Head of caudate nucleus (tissue), 42 donors: ENCODE measurements at places on chromosomes 16 and 17.

GRCh38 chr17:73189417-73190099, 3.3 kb upstream of the COG1 start:
- DNase-seq: peak; percentile 57

DNA sequence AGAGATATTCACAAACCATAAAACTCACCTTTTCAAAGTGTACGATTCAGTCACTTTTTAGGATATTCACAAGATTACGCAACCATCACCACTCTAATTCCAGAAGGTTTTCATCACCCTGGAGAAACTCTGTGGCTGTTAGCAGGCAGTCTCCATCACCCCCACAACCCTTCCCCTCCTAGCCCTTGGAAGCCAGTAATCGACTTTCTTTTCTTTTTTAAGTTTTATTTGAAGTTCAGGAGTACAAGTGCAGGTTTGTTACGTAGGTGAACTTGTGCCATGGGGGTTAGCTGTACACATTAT, 363.5 kb downstream of the CPPED1 start:
- DNase-seq: no peak

DNA sequence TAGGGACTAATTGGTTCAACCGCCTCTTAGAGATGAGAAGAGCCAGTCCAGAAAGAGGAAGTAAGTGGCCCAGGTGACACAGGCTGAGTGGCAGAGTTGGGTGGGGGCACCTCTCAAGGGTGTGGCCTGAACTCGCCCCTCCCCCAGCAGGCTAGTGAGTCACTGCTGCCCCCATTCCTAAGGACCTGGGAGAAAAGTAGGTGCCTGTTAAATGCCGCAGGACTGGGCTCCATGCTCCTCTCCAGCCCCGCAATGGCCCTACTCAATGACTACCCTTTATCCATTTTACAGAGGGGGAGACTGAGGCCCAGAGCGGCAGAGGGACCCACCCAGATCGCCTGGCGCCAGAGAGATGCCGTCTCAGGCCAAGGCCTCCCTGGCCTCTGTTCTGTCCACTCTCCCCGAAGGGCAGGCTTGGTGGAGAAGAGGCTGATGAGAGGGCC, 8.1 kb downstream of the TMEM235 start:
- DNase-seq: no peak

DNA sequence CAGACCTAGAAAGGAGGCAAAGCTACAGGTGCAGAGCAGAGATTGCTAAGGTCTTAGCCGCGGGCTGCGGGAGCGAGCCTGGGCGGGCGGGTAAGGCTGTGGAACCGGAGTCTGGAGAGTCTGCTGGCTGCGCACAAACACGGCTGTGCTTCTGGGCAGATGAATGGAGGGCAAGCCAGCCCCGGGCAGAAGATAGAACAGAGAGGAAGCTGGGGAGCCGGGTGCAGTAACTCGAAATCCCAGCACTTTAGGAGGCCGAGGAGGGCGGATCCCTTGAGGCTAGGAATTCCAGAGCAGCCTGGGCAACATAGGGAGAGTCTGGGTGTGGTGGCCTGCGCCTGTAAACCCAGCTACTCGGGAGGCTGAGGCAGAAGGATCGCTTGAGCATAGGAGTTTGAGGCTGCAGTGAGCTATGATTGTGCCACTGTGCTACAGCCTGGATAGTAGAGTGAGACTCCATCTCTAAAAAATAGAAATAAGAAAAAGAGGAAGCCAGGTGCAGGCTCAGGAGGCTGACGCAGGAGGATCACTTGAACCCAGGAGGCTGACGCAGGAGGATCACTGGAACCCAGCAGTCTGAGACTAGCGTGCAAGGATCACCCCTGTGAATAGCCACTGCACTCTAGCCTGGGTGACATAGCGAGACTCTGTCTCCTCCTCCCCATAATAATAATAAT, 56.3 kb downstream of the PITPNC1 start:
- no peak for DNase-seq

GRCh38 chr17:6346156-6346786, 88.7 kb downstream of the AIPL1 start:
- no peak for DNase-seq

- DNase-seq: no peak
Measured at GRCh38 chr17:81549031-81549557, 3.1 kb downstream of the FAAP100 start.

DNA sequence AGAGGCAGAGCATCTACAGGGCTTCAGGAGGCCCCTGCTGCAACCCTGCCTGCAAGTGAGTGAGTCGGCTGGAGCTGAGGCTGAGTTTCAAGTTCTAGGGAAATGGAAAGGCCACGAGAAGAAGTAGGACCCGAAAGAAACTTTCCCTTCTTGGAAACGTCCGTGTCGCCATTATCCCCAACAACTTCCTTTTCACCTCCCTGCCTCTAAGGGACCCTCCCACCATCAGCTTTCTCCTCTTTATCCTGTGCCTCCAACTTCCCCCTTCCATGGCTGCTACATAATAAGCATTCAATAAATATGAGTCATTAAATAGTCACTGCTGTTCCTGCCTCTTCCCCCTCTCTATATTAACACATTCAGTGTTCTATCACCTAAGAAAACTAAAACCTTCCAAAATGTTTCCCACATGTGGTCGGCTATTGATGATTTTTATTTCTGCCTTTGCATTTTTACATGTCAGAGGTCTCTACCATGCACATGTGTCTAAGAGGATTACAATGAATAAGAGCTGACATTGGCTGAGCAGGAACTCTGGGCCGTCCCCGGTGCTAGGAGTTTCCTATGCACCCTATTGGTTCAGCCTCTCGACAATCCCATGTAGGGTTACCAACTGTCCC, 115.9 kb upstream of the TNRC6C start:
- no peak for DNase-seq

DNA sequence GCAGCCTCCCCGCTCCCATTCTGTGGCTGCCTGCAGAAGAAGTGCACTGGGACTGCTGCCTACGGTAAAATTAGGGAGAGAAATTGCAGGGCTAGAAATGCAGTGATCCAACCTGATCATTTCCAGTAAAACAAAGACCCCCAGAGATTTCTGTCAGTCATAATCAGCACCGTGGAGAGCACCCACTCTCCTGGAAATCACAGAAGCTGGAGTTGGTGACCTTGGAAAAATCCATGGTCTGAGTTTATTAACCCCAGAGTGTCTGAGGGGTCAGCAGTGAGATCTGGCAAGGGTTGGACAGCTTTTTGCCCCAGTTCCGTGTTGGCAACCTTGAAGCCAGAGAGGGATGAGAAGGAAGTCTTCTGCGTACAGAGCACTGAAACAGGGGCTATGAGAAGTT, 7.8 kb downstream of the SYCE1L start:
- DNase-seq: no peak

DNA sequence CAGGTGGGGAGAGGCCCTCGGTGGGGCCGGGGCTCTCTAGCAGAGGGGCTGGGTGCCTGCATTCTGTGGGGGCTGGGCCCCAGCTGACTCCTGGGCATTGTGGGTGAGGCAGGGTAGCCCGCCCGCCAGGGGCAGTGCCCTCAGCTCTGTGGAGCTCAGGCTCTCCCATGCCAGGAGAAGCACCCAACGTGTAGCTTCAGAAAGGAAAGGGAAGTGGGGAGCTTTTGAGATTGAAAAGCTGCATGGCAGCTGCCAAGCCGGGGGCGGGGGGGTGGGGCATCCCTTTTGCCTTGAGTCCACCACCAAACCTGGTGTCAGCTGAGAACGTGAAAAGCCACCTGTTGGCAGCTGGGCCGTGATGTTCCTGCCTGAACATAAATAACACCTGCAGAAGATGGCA, 192.1 kb upstream of the CIBAR2 start:
- DNase-seq: no peak

DNA sequence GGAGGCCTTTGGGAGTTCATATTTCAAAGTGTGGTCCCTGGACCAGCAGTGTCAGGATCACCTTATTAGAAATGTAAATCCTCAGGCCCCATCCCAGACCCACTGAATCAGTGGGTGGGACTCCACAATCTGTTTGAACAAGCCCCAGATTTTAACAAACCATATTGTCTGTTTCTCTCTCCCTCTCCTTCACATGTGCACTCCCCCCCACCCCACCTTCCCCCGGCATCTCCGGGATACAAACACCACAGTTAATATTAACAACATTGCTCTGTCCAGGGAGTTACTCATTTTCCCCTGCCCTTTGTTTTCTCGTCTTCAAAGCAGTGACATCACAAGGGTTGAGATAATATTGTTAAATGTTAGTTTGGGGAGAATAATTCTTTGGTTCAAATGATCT, 127.3 kb downstream of the KATNIP start:
- no peak for DNase-seq

DNA sequence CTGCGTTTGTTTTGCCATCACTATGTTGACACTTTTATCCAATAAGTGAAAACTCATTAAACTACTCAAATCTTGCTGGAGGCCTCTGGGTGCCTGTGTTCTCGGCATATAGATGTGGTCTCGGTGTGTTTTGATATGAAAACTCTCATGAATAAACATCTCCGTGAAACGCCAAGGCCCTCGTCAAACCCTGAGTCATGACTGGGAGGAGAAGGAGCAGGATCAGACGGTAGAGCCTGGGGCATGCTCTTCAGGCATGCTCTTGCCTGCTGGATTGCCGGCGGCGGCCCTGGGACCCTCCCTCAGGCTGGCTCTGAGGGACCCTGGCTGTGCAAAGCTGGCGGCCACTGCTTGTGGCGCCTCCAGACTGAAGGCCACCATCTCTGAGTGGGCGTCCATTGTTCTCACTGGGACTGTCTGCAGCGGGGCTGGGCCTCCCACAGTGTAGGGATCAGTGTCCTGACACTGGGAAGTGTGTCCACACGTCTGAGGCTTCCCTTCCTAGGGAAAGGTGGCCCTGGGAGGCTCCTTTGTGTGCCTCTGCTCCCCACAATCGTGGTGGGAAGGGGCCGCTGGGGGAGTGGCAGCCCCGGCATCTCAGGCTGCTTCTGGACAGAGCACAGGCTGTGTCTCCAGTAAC, 1.7 kb upstream of the NPB start:
- no peak for DNase-seq

GRCh38 chr17:77467521-77467920, 326.8 kb downstream of the SEC14L1 start:
- DNase-seq: no peak

DNA sequence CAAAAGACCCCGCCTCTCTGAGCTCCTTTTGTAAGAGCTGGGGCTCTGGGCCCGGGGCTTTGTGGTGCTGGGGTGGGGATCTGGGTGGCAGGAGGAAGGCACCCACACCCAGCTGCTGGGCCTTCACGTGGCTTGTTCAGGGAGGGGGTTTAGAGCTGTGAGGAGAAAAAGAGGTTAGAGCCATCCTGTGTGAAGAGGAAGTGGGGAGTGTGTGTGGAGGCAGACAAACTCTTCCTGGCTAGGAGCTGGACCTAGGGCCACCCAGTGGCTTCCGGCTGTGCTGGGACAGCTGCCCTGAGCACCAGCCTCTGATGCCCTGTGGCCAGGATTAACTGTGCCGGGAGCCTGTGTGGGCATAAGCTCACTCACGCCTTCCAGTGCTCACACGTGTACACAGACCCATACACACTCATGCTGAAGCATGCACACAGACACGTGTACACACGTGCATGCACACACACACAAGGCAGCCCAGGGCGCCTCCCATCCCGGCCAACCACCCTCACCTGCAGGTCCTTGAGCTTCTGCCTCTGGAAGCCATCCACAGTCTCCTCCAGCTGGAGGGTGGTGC, 7.4 kb downstream of the CIBAR2 start:
- DNase-seq: no peak

DNA sequence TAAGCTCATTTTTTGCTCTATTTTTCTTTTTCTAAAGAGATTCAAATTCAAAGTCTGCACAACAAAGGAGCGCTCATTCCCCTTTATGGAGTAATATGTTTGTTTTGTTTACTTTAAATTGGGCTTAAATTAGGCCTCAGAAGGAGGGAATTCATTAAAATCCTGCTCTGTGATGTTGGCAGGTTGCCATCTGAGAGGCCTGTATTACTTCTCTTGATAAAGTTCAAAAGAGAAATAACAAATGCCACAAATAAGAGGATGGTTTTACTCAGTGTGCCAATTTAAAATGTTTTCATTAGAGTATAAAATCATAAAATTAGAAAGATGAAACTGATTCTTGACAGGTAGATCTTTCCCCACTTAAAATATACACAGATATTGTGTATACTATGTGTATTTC, 54.5 kb upstream of the HLF start:
- DNase-seq: no peak

- no peak for DNase-seq
Measured at GRCh38 chr17:64183815-64184214, 53.9 kb upstream of the ERN1 start.

DNA sequence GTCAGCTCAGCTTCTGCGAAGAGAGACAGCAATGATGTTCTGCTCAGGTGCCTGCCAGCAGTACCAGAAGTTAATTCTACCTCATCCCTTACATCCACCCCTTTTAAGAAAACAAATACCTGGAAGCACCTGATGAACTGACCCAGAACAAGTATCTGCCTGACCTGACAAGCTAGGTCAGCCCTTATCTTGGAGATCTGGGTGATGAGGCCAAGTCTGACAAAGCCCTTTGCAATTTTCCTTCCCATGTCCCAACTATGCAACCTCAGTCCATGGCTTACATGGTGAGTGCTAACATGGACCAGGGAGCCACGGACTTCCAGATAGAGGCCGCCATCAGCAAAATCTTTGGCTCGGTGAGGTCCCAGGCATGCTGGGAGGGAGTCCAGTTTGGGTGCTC, 3.6 kb downstream of the ACADVL start:
- DNase-seq: no peak

- DNase-seq: no peak
Measured at GRCh38 chr17:79934653-79934970, 95.4 kb upstream of the CBX4 start.

- no peak for DNase-seq
Measured at GRCh38 chr16:54503011-54503855, 216.6 kb upstream of the IRX3 start.

- no peak for DNase-seq
Measured at GRCh38 chr16:50286681-50287080, 20.3 kb downstream of the ADCY7 start.

- DNase-seq: no peak
Measured at GRCh38 chr16:80200079-80200478, 340.7 kb upstream of the DYNLRB2 start.

- DNase-seq: no peak
Measured at GRCh38 chr17:41800601-41801373, 11.0 kb downstream of the P3H4 start.

- no peak for DNase-seq
Measured at GRCh38 chr16:85901773-85902365, 2.9 kb downstream of the IRF8 start.

DNA sequence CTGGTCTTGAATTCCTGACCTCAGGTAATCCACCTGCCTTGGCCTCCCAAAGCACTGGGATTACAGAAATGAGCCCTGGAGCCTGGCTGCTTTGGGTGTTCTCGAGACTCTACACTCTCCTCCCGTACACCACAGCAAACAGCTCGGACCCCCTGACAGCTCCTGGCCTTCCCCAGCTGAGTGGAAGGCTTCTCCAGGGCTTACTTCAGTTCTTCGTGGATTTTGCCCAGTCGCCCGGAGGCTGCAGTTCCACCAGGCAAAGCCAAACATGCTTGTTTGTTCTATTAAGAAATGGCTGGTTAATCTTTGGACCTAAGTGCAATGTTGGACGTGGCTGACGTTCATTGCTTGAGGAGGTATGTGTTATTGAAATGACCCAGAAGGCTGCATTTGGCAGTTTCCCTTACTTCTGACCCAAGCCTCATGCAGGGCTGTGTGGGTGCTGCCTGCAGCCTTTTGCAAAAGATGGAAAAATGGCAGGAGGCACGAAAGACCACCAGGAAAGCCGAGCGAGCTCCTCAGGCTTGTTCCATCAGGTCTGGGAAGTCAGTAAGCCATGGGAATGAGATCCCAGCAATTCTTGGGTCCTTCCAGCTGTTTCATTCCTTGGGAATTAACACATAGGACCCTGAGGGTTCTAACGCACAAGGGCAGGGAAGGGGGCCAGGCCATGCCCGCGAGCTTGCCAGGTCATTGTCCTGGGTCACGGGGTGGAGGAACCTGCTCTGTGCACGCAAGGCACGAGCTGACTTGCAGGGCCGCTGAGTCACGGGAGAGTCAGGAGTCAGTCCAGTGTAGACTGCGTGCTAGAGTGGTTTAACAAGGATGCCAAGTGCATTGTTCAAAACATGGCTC, 23.9 kb upstream of the KLHDC4 start:
- DNase-seq: no peak
